Mucosa of gallbladder (tissue), 1 donor: ENCODE measurements at places on chromosomes 11 and 22.

- no peak for DNase-seq
Measured at GRCh38 chr11:106086850-106087249, 9.4 kb downstream of the AASDHPPT start.

- DNase-seq = no peak
Measured at GRCh38 chr22:25942115-25942855, 200.3 kb downstream of the MYO18B start.

DNA sequence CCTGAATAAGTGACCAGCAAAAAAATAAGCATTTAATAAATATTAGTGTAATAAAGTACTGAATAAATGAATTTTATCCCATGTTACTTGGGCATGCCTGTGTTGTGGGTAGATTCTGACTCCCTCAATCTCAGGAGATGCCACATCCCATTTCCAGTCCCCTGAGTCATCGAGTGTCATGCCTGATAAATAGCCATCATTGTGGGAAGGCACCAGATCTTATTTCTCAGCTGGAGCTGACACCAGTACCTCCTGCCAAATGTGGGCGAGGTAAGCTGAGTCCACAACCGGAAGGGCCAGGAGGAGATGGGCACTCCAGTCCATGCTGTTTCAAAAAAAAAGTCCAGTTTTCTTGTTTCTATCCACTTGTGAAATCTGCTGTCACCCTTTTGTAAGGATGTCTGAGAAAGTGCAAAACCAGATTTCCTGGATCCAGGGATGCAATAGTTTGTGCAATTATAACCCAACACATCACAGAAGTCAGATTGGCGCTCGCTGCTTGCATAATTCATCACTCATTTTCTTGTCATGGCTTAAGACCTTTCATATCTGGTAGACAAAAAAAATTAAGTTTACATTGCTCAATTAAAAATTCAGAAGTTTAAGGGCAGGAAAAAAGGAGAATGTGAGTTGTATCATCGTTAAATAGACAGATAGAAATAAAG, 311.6 kb downstream of the MIAT start:
- DNase-seq = no peak

- no peak for DNase-seq
Measured at GRCh38 chr11:131904756-131905155, 534.3 kb downstream of the NTM start.

- DNase-seq = peak; percentile 62
Measured at GRCh38 chr11:65551572-65552387, 6.4 kb downstream of the LTBP3 start.

- no peak for DNase-seq
Measured at GRCh38 chr22:41996826-41997225, 1.8 kb upstream of the WBP2NL start.

- DNase-seq = no peak
Measured at GRCh38 chr11:94117871-94118270, 10.8 kb upstream of the PANX1 start.

GRCh38 chr11:59644528-59644927, 24.3 kb downstream of the PATL1 start:
- DNase-seq = no peak

DNA sequence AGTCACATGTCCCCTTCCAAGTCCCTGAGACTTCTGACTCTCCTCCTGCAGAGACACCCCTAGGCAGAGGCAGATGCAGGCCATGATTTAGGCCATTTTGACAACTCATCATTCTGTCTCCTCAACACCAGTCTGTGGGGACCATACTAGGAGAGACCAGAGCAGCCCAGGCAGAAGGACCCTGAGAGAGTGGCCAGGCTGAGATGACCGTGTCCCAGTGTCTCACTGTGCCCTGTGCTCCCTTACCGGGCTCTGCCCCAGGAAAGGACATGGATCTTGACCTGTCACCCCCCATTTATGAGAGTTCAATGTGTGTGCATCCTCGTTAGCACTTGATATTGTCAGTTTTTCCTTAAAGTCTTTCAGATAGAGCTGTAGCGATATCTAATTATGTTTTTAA, 52.4 kb upstream of the IGLL5 start:
- no peak for DNase-seq

DNA sequence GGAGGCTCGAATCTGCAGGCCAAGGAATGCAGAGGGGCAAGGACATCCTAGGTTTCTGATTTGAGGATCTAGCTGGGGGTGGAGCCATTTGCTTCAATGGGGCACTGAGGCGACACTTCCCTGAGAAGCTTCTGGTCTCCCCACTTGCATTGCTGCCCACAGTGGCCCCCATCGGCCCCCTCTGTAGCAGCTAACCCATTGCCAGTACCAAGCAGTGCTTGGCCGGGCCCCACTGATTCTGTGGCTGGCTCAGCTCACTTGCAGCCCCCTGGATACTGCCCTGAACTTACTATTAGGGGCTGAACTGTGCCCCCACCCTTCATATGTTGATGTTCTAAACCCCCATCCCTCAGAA, 42.9 kb upstream of the SHISAL1 start:
- no peak for DNase-seq

DNA sequence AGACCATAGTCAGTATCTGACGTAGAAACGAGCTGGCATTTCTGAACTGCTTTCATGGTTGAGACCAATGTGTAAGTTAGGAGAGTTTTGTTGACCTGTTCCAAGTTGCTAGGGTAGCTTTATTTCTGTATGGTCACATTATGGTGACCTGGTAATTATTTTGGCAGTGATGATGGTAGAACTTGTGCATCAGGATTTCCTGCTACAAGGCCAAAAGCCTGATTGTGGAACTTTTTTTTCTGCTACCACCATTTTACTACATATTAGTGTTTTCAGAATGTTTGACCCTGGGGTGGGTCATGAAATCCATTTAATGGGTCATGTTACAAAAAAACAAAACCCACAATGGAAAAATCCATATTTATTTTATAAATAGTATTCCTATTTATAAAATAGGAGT, 18.9 kb downstream of the FBXO7 start:
- DNase-seq = no peak

- peak; percentile 62 for DNase-seq
Measured at GRCh38 chr11:16603890-16604793, 134.3 kb upstream of the C11orf58 start.

GRCh38 chr11:15500643-15501042, 385.9 kb downstream of the INSC start:
- no peak for DNase-seq
